CD4-positive, CD25-positive, alpha-beta regulatory T cell (primary cell): ENCODE measurements at places on chromosomes 5 and 9. TPM values are rescaled to one million over a fixed set of nuclear protein-coding genes. Genes with fewer than 3 reads are reported as not detected.

Gene WDR38
- not detected for polyA plus RNA-seq

Gene EQTN
- not detected for polyA plus RNA-seq

- no peak for DNase-seq
These were observed 215.5 kb downstream of the PDZD2 start for GRCh38 chr5:31854181-31855133.

- DNase-seq = no peak
These were observed 34.0 kb upstream of the SYK start for GRCh38 chr9:90767523-90768100.

DNA sequence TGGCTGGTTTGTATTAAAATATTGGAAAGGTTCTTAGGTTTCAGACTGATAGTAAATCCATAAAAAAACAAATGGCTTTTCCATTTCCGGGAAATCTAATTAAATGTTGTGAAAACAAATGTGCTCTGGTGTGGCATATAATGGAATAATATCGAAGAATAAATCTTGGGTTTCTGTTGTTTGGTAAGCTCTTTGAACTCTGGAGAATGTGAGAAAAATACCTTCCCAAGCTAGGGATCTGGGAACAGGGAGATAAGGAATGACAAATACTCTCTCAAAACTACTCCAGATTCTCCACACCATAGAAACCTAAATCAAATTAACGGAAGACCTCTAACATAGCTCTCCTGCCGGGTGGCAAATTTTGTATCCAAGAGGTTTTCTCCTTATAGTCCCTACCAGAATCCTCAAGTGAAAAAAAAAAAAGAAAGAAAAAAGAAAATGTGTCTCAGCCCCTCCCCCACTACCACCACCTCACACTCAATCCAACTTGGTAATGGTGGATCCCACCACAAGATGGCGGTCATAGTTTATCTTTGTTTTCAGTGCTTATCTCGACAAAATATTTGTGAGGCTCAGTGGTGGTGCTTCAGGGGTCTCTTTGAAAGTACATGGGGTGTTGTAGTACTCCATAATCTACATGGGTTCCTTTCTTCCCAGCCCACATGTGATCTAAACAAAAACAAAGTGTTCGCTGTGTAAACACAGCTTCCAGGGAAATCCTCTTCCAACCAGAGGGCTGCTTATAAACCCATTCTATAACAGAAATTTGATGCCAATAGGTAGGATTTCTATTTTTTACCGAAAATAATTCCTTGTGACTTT is 54.5 kb upstream of the FST start:
- peak; percentile 28 for DNase-seq
